ENCODE measurements at places on chromosomes 11 and 22. TPM values are rescaled to one million over a fixed set of nuclear protein-coding genes. Genes with fewer than 3 reads are reported as not detected.

GRCh38 chr11:76047766-76048165 is 158.5 kb downstream of the WNT11 start:
- H3K4me1 ChIP-seq: no peaks in the 10 kb centered on the region
- H3K4me3 ChIP-seq: no peak overlapping the region
- no peaks in the 10 kb centered on the region for H3K36me3 ChIP-seq
- H3K27ac ChIP-seq: no peak overlapping the region
- no peak for DNase-seq
- no peaks in the 10 kb centered on the region for H3K27me3 ChIP-seq

DNA sequence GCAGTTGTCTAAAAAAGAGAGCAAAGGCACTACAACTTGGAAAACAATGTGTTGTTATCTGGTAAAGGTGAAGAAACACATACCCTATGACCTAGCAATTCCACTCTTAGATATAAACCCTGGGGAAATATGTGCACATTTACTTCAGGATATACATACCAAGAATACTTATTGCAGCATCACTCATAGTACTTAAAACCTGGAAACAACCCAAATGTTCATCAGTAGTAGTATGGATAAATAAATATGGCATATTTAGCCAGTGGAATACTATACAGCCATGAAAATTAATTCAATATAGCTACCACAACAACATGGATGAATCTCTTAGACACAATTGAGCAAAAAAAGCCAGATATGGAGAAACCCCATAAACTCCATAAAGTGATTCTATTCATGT is 26.1 kb upstream of the MICAL2 start:
- H3K4me1 ChIP-seq: peaks cover 29% of the 10 kb centered on the region
- no peaks in the 10 kb centered on the region for H3K27me3 ChIP-seq
- no peaks in the 10 kb centered on the region for H3K36me3 ChIP-seq
- H3K4me3 ChIP-seq: no peak overlapping the region

DNA sequence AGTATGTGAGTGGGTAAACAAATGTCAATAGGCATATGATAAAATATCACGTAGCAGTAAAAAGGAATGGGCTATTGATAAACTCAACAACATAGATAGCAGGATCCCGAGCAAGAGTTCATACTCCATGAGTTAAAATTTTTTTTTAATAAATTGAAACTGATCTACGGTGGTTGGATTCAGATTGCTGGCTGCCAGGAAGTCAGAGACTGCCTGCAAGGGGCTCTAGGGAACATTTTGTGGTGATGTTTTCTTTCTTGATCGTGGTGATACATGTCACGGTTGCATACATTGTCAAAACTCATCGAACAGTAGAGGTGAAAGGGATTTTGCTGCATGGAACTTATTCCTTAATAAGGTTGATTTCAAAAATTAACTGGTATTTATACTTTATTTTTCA is 62.6 kb upstream of the WNT7B start:
- no peak overlapping the region for H3K4me3 ChIP-seq
- H3K27ac ChIP-seq: no peak overlapping the region
- no peaks in the 10 kb centered on the region for H3K36me3 ChIP-seq
- peaks cover 9% of the 10 kb centered on the region for H3K27me3 ChIP-seq
- peaks cover 11% of the 10 kb centered on the region for H3K4me1 ChIP-seq

- peaks cover 43% of the 10 kb centered on the region for H3K4me1 ChIP-seq
- H3K27me3 ChIP-seq: no peaks in the 10 kb centered on the region
- no peak overlapping the region for H3K4me3 ChIP-seq
Measured at GRCh38 chr11:35144806-35145205, 5.8 kb downstream of the CD44 start.

DNA sequence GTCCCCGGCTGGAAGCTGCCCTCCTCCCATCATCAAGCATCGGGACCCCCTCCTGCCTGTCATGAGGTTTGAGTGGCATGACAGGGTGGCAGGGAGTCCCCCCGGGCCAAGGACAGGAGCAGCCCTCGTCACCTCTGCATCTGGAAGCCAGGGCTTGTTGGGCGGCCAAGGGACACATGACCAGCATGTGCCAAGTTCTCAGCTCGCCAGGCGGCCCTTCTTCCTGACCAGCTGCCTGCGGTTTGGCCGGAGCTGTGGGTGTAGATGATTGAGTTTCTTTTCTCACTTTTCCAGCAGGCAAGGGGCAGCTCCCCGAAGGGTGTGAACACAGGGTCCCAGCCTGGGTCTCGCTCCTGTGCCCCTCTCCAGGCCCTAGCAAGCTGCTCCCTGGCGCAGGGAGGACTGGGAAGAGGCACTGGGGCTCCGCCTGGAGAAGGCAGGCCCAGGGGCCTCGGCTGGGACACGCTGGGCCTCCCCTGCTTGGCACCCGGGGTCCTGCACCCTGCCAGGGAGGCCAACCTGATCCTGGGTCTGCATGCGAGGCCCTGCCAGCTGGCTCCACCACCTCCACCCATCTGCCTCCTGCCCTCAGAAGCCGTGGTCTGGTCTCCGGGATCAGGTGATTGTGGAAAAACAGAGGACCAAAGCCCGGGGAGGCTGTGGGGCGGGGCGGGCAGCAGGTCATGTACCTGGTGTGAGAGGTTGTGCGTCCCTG is 13.4 kb downstream of the ARHGAP8 start:
- no peaks in the 10 kb centered on the region for H3K36me3 ChIP-seq
- no peaks in the 10 kb centered on the region for H3K4me1 ChIP-seq
- no peak overlapping the region for H3K27ac ChIP-seq
- H3K4me3 ChIP-seq: no peak overlapping the region
- no peak for DNase-seq

The ANO9 gene
- total RNA-seq: 26.3 TPM

GRCh38 chr11:62708793-62709192 is 1.3 kb downstream of the GNG3 start:
- no peak for DNase-seq
- H3K27ac ChIP-seq: peak overlapping the region; percentile 98
- H3K4me1 ChIP-seq: peaks cover 49% of the 10 kb centered on the region
- peak overlapping the region; percentile 77 for H3K4me3 ChIP-seq
- H3K27me3 ChIP-seq: no peaks in the 10 kb centered on the region

The PRDM11 gene
- total RNA-seq: 2.5 TPM

GRCh38 chr11:100774132-100774531 is 87.0 kb downstream of the ARHGAP42 start:
- no peak overlapping the region for H3K27ac ChIP-seq
- H3K4me3 ChIP-seq: no peak overlapping the region
- H3K36me3 ChIP-seq: no peaks in the 10 kb centered on the region
- H3K27me3 ChIP-seq: no peaks in the 10 kb centered on the region

The TSSK2 gene
- not detected for total RNA-seq

DNA sequence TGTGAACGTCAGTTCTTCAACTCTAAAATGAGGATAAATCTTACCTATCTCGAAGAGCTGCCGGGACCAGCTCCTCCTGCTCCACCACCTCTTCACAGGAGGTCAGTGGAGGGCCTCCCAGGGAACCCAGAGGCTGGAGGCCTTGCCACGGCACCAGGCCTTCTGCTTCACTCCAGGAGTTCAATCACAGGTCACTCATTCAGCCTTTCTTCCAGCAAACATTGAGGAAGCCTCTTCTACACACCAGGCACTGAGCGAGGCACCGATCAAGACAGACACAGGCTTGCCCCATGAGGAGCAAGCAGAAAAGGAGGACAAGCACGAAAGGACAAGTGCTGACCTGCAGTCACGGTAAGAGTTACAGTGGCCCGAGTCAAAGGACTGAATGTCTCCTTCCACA is 64.8 kb upstream of the WNT11 start:
- H3K4me3 ChIP-seq: no peak overlapping the region
- no peaks in the 10 kb centered on the region for H3K36me3 ChIP-seq
- H3K27me3 ChIP-seq: no peaks in the 10 kb centered on the region

DNA sequence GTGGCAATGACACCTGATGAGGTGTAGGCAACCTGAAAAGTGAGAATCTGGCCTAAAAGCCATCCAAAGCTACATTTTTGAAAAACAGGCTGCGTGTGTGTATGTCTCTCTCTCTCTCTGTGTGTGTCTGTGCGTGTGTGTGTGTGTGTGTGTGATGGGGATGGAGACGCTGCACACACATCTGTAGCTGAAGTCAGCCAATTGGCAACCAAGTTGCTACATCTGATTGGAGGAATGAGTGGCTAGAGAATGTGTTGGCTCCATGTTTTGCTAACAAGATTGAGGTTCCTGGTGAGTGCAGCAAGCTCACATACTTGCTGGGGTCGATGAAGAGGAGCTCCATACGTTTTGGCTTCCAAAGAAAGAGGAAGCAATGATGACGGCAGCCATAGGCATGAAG is 311.4 kb upstream of the NCAM1 start:
- H3K4me1 ChIP-seq: no peaks in the 10 kb centered on the region
- no peak for DNase-seq
- no peaks in the 10 kb centered on the region for H3K36me3 ChIP-seq
- H3K4me3 ChIP-seq: no peak overlapping the region
- no peaks in the 10 kb centered on the region for H3K27me3 ChIP-seq

The GTSE1 gene
- total RNA-seq: 14.1 TPM

GRCh38 chr11:86977441-86978050 is 22.4 kb upstream of the FZD4 start:
- H3K27ac ChIP-seq: no peak overlapping the region
- H3K36me3 ChIP-seq: no peaks in the 10 kb centered on the region
- H3K4me3 ChIP-seq: no peak overlapping the region
- no peak for DNase-seq
- no peaks in the 10 kb centered on the region for H3K27me3 ChIP-seq

The MMP27 gene
- not detected for total RNA-seq

- H3K36me3 ChIP-seq: no peaks in the 10 kb centered on the region
- no peak overlapping the region for H3K4me3 ChIP-seq
- DNase-seq: no peak
- H3K27me3 ChIP-seq: no peaks in the 10 kb centered on the region
- no peaks in the 10 kb centered on the region for H3K4me1 ChIP-seq
- H3K27ac ChIP-seq: no peak overlapping the region
Measured at GRCh38 chr11:57224537-57224936, 12.5 kb downstream of the APLNR start.

DNA sequence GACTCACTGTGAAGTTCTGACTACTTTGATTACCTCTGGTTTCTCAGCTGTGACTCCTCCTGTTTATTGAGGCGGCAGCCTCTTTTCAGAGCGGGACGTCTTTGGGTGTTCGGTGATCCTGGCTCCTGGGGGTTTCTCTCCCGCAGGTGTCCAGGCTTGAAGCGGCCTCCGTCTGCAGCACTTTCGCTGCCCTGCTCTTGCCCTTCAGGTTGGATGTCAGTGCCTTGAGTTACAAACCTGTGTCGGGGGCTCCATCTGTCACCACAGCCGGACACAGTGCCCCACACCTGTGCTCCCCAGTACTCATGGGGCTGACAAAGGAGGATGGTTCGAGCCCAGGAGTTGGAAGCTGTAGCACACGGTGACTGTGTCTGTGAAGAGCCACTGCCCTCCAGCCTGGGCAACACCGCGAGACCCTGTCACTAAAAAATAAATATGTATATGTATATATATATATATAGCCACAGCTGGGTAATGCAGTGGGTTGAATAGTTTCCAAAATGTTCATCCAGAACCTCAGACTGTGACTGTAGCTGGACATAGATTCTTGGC is 104.1 kb downstream of the BRD1 start:
- DNase-seq: no peak
- no peaks in the 10 kb centered on the region for H3K36me3 ChIP-seq
- H3K27me3 ChIP-seq: peaks cover 22% of the 10 kb centered on the region
- peaks cover 13% of the 10 kb centered on the region for H3K4me1 ChIP-seq
- H3K4me3 ChIP-seq: no peak overlapping the region

GRCh38 chr11:2300290-2300935 is 1.3 kb downstream of the C11orf21 start:
- H3K27me3 ChIP-seq: no peaks in the 10 kb centered on the region
- H3K27ac ChIP-seq: peak overlapping the region; percentile 69
- peaks cover 10% of the 10 kb centered on the region for H3K4me1 ChIP-seq
- DNase-seq: no peak
- H3K4me3 ChIP-seq: peak overlapping the region; percentile 60

- no peak overlapping the region for H3K4me3 ChIP-seq
- peaks cover 12% of the 10 kb centered on the region for H3K4me1 ChIP-seq
- H3K36me3 ChIP-seq: no peaks in the 10 kb centered on the region
- no peak overlapping the region for H3K27ac ChIP-seq
- no peak for DNase-seq
Measured at GRCh38 chr22:22842085-22842484, 45.5 kb upstream of the IGLL5 start.

- H3K27me3 ChIP-seq: no peaks in the 10 kb centered on the region
- no peaks in the 10 kb centered on the region for H3K4me1 ChIP-seq
- no peak for DNase-seq
Measured at GRCh38 chr11:134589129-134589528, 177.1 kb upstream of the B3GAT1 start.

DNA sequence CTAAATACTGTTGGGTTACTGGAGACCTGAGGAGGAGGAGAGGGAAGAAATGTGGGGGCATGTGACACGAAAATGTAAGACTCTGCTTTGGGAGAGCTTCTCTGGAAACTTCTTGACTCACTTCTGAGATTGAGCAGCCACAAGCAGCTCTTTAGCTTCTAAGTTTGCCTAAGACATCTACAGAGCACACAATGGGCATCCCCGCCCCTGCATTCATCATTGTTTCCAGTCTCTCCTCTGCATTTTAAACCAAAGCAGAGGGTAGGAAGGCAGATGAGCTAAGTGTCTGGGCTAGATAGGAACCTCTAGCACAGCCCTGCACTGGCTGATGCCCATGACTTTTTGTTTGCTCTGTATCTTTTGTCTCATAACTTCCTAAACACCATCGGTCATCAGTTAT is 2.1 kb upstream of the OR52D1 start:
- no peaks in the 10 kb centered on the region for H3K27me3 ChIP-seq
- H3K36me3 ChIP-seq: no peaks in the 10 kb centered on the region
- H3K4me1 ChIP-seq: no peaks in the 10 kb centered on the region
- no peak overlapping the region for H3K4me3 ChIP-seq
- H3K27ac ChIP-seq: no peak overlapping the region

- no peaks in the 10 kb centered on the region for H3K4me1 ChIP-seq
- H3K27ac ChIP-seq: no peak overlapping the region
- no peak for DNase-seq
- no peaks in the 10 kb centered on the region for H3K27me3 ChIP-seq
- H3K36me3 ChIP-seq: no peaks in the 10 kb centered on the region
Measured at GRCh38 chr11:100340466-100341319, 346.4 kb upstream of the ARHGAP42 start.

DNA sequence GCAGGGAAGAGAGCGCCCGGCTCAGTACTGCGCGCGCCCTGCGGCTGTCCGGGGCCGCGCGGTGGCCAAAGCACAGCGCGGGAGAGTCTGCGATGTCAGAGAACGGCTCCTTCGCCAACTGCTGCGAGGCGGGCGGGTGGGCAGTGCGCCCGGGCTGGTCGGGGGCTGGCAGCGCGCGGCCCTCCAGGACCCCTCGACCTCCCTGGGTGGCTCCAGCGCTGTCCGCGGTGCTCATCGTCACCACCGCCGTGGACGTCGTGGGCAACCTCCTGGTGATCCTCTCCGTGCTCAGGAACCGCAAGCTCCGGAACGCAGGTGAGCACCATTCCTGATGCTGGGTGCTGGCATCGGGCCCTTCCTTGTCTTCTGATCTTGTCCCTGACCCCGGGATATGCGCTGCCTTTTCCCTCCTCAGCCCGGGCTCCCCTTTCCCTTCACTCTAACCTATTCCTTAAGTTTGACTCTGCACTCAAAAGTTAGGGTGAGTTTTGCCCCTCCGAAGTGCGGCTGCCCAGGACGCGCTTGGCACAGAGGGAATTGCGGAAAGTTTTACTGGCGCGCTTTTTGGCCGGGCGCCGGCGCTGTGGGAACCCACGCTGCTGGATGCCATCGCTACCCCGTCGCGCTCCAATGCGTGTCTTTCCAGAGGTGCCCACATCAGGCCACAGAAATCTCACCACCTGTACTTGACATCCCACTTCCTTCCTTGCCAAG is at the start of gene MTNR1B:
MTNR1B (plus strand) TSS at position 18 of the 714 bp plus-strand sequence; CDS start at position 93, 75 bp downstream.
- H3K36me3 ChIP-seq: no peaks in the 10 kb centered on the region
- no peak within 1 kb of the TSS for H3K27ac ChIP-seq
- peaks cover 23% of the 10 kb centered on the region for H3K27me3 ChIP-seq
- no peaks in the 10 kb centered on the region for H3K4me1 ChIP-seq
- H3K4me3 ChIP-seq: no peak within 1 kb of the TSS

GRCh38 chr22:40041366-40042137 is 46.8 kb downstream of the FAM83F start:
- peak overlapping the region; percentile 78 for H3K27ac ChIP-seq
- H3K36me3 ChIP-seq: no peaks in the 10 kb centered on the region
- H3K27me3 ChIP-seq: no peaks in the 10 kb centered on the region
- H3K4me1 ChIP-seq: peaks cover 17% of the 10 kb centered on the region
- H3K4me3 ChIP-seq: no peak overlapping the region

The NCAM1 gene
- 0.47 TPM for total RNA-seq
